ENCODE measurements at places on chromosomes 4 and X.

- no peak for DNase-seq
Measured at GRCh38 chr4:99810536-99810935, 6.1 kb upstream of the DAPP1 start.

- no peak for DNase-seq
Measured at GRCh38 chr4:147638942-147639341, 21.7 kb downstream of the TMEM184C start.

- no peak for DNase-seq
Measured at GRCh38 chr4:25486171-25486570, 109.1 kb downstream of the ANAPC4 start.

DNA sequence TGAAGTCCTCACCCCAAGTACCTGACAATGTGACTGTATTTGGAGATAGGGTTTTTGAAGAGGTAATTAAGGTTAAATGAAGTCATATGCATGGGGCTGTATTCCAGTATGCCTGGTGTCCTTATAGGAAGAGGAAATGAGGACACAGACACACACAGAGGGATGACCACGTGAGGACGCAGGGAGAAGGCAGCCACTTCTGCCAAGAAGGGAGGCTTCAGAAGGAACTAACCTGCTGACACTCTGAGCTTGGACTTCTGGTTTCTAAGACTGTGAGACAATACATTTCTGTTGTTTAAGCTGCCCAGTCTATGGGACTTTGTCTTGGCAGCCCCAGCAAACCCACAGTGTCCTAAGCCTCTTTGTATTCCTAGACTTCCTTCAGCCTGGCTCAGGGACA, 3.0 kb upstream of the SLC2A9 start:
- DNase-seq: no peak

GRCh38 chr4:67931256-67931655, 32.0 kb downstream of the TMPRSS11A start:
- no peak for DNase-seq

GRCh38 chr4:1683261-1683735, 815 bp downstream of the FAM53A start:
- DNase-seq: peak; percentile 52

DNA sequence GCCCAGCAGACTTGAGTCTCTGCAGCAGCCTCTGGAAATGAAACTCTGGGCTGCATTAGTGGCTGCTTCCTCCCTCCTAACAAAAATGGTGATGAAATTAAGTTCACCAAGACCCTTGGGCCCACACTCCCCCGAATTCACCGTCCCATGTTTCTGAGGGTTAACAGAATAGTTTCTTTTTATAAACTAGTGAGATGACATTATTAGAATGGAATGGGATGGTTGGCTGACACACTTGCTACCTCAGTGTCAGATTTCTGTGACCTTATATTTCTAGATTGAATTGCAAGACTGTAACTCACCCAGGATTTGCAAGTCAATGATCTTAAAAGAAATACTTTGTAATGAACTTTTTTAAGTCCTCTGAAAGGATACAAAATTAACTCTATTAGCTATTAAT, 127.1 kb downstream of the SHROOM3 start:
- DNase-seq: no peak

GRCh38 chr4:48340276-48340964, 909 bp upstream of the SLAIN2 start:
- DNase-seq: peak; percentile 73
